Esophagus squamous epithelium (tissue), 5 donors: ENCODE measurements at places on chromosomes 7 and 10.

DNA sequence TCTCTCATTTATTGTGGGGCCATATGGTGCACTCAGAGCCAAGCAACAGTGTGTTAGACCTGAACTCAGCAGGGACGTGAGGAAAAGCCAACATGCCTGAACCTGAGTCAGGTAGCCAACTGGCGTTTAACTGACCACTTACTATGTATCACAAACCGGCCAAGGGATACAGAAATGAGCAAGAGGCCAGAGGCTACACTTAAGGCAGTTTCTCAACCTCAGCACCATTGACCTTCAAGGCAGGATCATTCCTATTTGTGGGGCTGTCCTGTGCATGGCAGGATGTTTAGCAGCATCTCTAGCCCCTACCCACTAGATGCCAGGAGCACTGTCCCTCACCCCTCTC lies 103.5 kb upstream of the NANOS1 start:
- DNase-seq: no peak

GRCh38 chr10:7388602-7389001 lies 22.2 kb downstream of the SFMBT2 start:
- no peak for DNase-seq

DNA sequence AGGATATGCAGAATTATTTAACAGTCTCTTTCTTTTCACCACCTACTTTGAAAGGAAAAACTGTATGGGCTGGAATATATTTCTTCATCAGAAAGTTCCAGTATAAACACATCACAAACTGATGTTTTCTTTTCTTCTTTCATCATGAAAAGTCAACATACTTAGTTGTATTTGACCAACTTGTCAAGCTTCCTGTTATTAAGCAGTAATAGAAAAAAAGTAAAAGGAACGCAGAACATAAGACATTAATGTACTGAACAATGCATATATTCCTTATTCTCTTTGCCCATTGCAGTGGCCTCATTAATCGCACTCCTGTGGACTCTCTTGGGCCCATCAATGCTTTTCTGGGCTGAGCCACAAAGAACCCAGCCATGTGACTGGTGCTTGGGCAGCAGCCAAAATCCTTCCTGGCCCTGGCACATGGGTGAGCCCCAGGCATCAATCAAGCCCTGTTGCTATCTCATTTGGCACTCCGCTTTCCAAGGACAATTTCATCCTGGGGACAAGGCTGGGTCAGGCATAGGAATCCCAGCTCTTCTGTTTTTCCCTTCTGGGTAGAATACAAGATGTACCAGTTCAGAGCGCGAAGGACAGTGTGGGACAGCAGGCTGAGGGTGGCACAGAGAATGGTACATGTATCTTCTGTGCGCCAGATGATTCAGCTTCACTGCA lies 42.3 kb downstream of the RHOBTB1 start:
- DNase-seq: no peak

GRCh38 chr10:129277084-129277483 lies 190.0 kb upstream of the MGMT start:
- no peak for DNase-seq

GRCh38 chr7:158804335-158804734 lies 25.0 kb downstream of the ESYT2 start:
- no peak for DNase-seq

DNA sequence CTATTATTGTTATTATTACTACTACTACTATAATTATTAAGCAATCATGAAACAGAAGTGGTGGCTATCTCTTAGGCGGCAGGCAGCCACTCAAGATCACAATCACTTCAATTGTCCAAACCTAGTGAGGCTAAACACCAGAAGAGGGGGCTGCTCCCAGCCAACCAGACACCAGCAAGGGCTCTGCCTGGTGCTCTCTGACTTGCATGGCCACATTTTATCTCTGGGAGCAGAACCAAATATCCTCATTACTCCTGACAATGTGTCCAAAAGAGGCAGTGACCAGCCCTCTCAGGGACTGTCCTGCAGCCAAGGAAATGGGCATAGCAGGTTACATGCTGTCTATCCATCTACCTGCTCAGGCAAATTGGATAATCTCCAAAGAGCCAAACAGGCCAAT lies 187.4 kb upstream of the PDE1C start:
- DNase-seq: no peak

GRCh38 chr7:30247541-30248401 lies 36.6 kb upstream of the ZNRF2 start:
- DNase-seq: no peak

GRCh38 chr10:124936813-124937212 lies 5.1 kb upstream of the ZRANB1 start:
- DNase-seq: no peak

DNA sequence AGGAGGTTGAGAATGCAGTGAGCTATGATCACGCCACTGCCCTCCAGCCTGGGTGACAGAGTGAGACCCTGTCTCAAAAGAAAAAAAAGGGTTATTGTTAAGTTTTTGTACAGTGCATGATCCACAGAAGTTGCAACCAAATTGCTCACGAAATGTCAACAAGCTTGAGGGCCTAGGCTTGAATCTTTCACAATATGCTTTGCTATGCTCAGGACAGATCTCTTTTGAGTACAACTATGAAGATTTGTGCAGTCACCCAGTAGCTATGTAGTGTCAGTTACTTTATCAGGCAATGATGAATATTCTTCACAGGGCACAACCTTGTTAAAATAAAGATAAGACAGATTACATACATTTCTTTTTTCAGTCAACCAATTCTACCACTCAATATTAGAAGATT lies 109.2 kb downstream of the PRTFDC1 start:
- DNase-seq: no peak

DNA sequence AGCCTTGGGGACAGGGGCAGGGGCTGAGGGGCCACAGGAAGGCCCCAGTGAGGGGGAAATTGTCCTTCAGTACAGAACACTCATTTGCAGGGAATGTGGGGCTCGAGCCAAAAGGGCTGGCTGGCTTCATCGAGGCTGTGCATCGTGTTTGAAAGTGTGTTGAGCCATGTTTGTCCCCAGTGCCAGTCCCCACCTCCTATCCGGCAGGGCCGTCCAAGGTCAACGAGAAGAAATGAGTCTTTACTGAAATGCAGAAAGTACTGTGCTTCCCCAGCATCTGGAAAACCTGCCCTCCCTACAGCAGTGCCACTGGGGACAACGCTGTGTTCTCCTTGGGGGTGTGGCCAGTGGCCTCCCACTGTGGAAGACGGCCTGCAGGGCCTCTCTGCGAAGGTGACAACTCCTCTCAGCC lies 214.1 kb downstream of the KLF6 start:
- no peak for DNase-seq

DNA sequence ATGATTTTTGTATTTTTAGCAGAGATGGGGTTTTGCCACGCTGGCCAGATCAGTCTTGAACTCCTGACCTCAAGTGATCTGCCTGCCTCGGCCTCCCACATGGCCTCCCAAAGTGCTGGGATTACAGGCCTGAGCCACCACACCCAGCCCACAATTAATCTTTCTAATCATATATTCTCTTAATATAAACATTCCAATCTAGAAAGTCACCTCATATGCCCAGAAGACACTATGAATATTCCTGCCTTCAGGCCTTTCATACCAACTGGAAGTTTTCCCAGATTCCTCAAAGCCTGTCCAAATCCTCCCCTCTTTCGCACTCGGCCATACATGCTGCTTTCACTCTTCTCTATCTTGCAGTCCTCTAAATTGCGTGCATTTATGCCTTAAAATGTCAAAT lies 32.6 kb downstream of the PDZD8 start:
- no peak for DNase-seq

DNA sequence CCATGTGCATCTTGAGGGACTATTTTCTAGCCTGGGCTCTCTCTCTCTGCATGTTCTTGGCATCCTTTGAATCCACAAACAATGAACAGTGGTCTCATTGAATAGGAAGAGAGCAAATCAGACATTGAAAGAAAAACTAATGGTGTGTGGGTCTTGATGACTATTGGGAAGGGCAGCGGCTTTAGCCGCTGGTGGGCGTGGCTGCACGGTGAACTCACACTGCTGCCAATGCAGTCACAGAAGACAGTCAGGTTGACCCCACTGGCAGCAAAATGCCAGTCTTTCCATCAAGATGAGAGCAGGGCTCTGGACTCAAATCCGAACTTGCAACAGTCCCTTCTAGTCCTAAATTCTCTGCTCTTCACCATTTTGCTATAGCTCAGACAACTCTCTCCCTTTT lies 91.0 kb downstream of the ADARB2 start:
- no peak for DNase-seq

GRCh38 chr10:484441-484924 lies 205.0 kb downstream of the DIP2C start:
- DNase-seq: no peak

- no peak for DNase-seq
These were observed 269.4 kb downstream of the DNAJB9 start for GRCh38 chr7:108839076-108839475.

DNA sequence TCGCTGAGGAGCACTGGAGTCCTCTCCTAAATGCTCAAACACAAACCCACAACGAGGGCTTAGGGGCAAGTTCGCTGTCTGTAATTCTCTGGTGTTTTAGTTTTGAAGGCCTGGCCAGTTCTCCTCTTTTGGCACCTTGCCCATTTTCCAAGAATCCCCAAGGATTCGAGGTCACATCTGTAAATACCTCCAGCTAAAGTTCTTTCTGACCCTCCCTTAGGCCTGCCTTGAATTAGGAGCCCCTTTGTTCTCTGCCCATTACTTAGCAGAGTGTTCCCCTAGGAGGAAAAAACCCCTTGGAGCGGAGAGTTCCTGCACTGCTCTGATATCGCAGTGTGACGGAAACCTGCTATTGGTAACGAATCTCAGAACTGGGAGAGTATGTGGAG lies 743 bp upstream of the PYROXD2 start:
- no peak for DNase-seq

GRCh38 chr10:86048973-86049372 lies 317.6 kb downstream of the GRID1 start:
- no peak for DNase-seq

DNA sequence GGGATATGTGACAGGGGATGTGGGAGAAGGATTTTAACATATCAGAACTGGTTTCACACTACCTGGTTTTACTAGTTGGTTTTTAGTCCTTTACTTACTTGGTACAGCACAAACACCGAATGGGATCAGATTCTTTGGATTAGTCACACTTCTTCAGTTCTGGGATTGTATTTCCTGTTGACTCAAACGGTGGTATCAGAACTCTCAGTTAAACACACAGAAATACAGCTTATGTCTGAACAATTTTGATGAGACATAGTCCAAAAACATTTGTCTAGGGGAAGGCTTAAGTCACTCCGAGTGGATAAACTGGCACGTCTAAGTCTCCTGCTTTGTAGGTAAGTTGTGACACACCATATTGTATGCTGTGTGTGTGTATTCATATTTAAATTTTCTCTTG lies 480.5 kb downstream of the PHTF2 start:
- DNase-seq: no peak

GRCh38 chr7:80869821-80870751 lies 48.8 kb downstream of the SEMA3C start:
- no peak for DNase-seq

DNA sequence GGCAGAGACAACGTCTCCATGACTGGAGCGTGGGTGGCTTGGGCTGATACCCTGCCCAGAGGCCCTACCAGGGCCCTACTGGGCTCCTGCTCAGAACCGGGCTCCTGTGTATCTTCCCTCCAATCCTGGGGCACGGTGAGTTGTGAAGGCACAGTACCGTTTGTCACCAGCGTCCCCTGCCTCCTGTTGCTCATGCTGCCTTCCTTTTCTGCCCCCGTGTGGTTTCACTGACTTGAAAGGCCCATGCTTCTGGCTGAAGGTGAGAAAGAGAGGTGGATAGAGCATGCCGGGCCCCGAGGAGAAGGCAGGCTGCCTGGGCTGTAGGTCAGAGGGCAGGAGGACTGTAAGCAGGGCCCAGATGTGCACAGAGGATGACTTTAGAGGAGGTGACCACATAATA lies 9.1 kb upstream of the DMBT1 start:
- DNase-seq: no peak

DNA sequence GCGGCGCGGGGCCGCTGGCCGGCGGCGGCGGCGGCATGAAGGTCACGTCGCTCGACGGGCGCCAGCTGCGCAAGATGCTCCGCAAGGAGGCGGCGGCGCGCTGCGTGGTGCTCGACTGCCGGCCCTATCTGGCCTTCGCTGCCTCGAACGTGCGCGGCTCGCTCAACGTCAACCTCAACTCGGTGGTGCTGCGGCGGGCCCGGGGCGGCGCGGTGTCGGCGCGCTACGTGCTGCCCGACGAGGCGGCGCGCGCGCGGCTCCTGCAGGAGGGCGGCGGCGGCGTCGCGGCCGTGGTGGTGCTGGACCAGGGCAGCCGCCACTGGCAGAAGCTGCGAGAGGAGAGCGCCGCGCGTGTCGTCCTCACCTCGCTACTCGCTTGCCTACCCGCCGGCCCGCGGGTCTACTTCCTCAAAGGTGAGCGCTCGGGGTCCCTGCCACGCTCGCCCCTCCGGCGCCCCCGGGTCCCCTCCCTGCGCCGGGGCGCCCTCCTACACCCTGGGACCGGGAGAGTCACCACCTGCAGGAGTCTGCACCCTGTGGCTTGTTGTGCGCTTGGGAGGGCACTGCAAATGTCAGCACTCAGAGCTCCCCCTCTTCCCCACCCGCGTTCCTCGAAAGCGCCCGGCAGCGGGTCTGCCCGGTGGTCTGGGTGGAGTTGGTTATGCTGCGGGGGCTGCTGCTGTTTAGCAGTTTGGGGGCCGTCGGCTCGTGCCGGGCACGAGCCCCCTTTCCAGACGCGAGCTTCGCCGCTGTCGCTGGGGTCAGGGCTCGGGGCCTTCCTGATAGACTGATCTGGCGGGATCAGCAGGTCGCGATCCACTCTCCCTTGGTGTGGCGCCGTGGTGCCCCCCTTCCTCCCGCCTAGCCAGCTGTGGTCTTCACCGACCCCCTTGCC lies 627 bp downstream of the DUSP5 start:
- no peak for DNase-seq

GRCh38 chr7:9124320-9124719 lies 690.9 kb downstream of the NXPH1 start:
- DNase-seq: no peak

GRCh38 chr7:118793582-118793981 lies 569.1 kb downstream of the ANKRD7 start:
- no peak for DNase-seq

DNA sequence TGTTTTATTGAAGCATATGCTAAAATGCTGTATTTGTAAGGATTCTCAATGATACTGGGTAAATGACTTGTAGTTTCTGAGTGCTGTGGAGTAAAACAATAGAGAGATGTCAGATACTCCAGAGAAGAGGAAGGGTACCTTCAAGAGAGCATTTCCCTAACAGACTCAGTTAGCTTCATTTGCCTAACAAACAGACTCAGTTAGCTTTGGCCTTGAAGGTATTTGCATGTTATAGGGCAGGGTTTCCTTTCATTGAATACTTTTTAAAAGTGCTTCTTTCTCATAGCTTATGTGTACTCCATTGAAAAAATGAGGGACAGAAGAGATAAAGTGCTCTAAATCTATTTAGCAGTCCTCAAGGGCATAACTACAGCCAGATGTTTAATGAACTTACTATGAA lies 101.8 kb downstream of the CHN2 start:
- DNase-seq: no peak

- no peak for DNase-seq
These were observed 52.7 kb upstream of the HERPUD2 start for GRCh38 chr7:35747611-35748010.

- DNase-seq: no peak
These were observed 135.5 kb downstream of the NRF1 start for GRCh38 chr7:129746857-129747529.
